ENCODE measurements at places on chromosomes 7 and 10.
A peak's percentile ranks its signal among the peaks of the same experiment; 100 is the strongest.

- DNase-seq, result no peak
Measured at GRCh38 chr10:21797984-21798765, 205.4 kb downstream of the DNAJC1 start.

DNA sequence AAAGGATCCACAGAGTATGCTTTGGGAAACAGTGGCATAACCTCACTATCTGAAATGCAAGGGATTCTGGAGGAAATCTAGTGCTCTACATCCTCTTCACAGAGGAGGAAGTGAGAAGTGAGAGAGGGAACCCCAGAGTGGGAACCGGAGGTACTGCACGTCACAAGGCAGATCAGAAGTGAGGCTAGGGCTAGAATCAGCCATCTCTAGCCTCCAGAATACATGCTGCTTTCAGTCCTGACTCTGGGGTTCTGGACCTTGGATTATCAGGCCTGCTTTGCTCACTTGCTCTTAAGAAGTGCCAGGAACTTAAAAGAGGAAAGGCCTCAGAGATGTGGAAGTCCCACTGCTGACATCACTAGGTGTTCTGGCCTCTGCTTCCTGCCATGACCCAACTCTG, 25.7 kb downstream of the ZNF503 start:
- DNase-seq, result no peak

GRCh38 chr10:75611993-75612372, 180.6 kb downstream of the LRMDA start:
- no peak for DNase-seq

DNA sequence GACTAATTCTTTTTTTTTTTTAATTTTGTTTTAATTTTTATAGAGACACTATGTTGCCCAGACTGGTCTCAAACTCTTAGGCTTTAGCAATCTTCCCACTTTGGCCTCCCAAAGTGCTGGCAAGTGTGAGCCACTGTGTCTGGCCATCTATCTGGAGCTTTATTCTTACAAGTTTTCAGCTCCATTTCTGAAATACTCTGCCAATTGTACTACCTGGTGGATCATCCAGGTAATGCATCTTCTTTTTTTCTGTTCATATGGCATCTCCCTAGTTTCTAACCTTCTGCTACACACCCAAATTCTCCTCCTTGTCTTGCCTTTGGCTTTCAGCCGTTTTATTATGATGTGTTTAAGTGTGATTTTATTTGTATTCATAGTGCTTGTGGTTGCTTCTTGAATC, 40.2 kb downstream of the ZNF365 start:
- no peak for DNase-seq

DNA sequence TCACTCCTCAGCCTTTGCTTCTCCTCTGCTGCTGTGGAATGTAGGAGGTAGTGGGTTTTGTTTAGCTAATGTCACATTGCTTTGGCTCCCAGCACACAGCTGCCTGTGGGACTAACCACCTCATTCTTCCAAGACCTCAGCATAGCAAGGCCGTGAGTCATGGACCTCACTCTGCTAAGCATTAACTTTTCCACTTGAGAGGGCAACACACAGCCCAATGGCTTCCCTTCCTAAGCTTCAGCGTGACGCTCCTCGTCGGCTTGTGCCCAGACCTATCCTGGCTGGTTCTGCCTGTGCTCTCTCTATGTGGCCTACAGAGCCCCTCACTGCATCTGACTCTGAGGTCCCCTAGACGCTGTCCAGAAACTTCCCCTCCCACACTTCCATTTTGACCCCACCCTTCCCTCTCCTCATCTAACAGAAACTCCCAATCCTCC, 23.3 kb downstream of the MYOF start:
- no peak for DNase-seq

DNA sequence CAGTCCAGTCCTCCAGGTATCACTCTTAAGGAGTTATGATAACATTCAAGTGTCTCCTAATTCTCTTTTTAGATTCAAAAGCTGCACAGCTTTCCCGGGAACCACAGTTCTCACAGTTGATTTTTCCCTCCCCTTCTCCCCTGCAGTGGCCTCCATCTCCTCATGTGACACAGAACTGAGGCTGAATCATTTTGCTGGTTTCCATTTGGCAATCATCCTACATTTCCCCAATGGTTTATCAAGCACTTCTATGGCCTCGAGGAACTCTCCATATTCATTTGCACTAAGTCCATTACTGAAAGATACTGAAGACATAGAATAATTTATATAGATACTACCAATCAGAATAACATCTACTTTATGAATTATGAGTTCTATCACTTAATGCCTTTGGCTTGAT, 484.9 kb downstream of the GPAM start:
- no peak for DNase-seq

GRCh38 chr7:109407756-109408155, 838.1 kb downstream of the DNAJB9 start:
- DNase-seq, result no peak

DNA sequence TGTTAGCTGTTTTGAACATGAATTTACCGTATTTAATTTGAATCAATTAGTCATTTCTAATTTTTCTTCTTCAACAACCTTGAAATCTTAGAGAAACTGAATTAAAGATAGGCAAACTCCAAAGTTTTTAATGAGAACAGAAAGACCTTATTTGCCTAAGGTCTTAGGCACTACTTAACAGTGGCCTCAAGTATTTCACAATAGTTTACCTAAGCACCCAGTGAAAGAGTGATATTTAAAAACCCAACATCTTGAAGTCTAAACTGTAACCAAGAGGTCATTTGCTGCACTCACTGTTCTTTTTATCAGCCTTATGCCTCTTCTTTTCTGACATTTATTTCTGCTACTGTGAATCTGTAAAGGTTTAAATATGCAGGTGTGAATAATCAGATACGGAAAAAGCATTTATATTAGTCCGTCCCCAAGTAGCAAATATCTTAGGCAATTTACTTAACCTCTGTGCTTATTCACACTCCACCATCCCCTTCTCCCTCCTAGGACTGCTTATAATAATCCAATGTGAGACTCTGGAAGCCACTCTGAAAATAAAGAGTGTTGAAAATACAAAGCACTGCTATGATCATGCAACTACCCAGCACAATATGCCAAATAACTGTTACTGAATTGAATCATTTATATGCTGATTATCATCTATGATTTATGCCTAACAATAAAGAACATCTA, 105.7 kb downstream of the ELAPOR2 start:
- DNase-seq, result no peak

DNA sequence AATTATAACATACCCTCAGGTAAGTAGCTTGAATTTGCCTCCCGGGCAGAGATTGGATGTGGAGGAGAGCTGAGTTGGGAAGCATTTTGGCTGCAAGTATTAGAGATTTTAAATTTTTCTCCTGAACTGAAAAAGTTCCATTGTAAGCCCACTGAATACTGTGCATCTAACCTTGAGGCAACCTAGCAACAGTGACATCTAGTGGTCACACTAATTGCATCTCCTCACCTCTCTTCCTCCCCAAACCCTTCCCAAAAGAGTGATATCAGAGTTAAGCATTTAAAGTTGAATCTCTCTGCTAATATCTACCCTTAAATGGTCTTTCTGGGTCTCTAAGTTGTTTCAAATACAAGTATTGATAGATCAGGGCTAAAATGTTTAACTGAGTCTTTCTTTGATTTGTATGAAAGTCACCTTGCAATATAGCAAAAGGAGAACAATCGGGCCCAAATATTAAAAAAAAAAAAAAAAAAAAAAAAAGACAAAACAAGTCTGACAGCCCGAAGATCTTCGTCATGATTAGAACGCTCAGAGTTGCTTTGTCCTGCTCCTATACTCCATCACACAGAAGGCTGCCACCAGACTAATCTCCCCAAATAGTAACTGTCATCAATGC, 40.4 kb upstream of the DLX5 start:
- DNase-seq, result peak; percentile 58

DNA sequence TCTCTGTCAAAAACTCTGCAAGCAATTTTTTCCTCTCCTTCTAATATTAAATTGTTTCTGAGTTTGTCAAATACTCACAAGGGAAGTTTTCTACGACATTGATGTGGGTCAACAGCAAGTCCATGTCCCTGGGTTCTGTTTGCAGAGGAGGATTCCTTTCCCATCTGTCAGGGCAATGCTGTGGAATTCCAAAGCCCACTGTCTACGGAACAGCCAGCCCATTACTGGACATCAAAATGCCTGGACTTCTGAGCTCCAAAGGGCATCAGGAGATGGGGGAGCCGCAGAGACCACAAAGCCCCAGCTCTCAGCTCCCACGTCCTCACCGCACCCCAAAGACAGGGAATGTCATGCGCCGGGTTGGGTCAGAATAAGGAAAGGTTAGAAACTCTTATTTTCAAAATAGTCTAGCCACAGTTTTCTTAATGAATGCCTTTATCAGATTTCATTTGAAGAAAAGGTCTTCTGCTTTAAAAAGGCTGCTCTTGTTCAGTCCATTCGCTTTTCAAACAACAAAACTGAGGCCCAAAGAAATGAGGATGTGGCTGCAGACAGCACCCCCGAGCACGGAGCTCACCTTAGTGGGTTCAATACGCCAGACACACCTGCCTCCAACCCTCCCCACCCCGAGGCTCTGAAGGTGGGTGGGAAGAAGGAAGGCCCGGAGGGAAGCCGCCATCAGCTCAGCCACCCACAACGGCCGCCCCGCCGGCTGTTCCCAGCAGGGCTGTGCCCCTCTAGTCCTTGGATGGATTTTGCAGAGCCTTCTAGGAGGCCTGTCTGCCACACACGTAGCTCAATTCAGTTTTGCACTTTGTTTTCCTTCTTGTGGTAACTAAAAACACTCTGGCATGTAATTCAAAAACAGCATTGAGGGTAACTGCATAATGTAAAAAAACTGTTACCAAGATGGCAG, 44.7 kb downstream of the PTPRN2 start:
- DNase-seq, result no peak

GRCh38 chr10:130805635-130806030, 505.9 kb downstream of the TCERG1L start:
- DNase-seq, result no peak

DNA sequence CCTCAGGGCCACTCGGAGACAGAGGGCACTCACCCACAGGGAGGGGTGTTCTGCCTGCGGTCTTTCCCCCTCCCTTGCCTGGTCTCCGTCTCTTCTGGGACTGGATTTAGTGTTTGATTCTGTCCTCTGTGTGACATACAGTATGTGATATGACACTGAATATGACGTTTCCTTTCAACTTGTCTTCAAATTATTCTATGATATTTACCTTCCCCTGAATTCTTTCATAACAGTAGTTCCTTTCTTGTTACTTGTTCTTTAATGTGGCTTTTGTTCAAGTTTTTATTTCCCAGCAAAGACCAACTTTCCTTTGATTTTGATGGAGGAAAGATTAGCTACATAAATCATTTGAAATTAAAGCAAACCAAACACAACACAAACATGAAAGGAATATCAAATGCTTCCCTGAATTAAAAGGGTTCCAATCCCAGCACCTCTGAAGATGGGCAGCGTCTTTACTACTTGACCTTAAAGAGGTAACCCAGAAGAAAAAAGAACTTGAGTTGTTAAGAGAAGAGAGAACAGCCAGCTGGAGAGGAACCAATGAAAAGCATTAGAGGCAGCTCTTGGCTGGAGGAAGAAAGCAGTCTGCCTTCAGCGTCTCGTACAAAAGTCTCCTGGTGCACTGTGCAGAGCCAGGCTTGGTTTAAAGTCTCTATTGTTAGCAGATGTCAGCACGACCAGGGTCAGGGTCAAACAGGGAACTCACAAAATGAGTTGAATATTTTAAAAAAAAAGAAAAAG, 18.3 kb upstream of the RHEB start:
- DNase-seq, result no peak

GRCh38 chr10:86770412-86770960, 14.1 kb downstream of the BMPR1A start:
- DNase-seq, result no peak

DNA sequence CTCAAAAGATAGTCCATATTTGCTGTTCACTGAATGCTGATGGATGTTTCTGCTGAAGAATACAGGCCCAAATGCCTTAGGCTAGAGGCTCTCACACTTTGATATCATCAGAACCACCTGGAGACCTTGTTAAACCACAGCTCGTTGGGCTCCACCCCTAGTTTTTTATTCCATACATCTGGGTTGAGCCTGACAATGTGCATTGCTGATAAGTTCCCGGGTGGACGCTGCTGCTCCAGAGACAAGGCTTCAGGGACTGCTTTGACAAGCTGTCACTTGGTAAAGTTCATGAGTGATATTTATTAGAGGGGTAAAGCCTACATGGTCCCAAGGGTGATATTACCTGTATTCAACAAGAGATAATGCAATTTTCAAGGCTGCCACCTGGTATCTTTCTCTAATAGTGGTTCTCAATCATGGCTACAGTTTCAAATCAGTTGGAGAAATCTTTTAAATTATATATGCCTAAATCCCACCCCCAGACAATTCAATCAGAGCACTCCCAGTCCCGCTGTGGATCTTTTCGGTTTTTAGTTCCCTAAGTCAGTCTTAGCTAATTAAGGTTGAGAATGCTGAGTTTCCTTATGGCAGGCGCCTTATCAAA, 107.1 kb upstream of the GSDME start:
- no peak for DNase-seq

GRCh38 chr10:110643653-110644597, at the start of gene RBM20:
TSS of gene RBM20 (plus strand) at chr10:110644336. CDS start at chr10:110644455, 119 bp downstream.
- no peak for DNase-seq

DNA sequence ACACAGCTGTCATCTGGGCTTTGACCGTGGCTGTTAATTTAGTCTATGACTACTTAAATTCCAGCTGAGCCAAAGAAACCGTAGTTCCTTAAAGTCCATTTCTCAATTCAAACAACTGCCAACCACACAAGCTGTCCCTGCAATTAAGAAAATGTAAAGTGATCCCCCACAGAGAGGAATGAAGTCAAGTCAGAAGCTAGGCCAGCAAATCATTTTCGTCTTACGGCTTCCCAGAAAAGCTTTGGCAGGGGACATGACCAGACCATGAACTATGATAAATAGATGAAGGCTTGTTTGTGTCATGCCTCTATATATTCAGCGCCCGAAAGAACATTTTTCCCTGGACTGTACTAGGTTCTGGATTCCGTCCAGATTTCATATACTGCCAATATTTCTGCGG, 54.6 kb downstream of the HACD1 start:
- no peak for DNase-seq

DNA sequence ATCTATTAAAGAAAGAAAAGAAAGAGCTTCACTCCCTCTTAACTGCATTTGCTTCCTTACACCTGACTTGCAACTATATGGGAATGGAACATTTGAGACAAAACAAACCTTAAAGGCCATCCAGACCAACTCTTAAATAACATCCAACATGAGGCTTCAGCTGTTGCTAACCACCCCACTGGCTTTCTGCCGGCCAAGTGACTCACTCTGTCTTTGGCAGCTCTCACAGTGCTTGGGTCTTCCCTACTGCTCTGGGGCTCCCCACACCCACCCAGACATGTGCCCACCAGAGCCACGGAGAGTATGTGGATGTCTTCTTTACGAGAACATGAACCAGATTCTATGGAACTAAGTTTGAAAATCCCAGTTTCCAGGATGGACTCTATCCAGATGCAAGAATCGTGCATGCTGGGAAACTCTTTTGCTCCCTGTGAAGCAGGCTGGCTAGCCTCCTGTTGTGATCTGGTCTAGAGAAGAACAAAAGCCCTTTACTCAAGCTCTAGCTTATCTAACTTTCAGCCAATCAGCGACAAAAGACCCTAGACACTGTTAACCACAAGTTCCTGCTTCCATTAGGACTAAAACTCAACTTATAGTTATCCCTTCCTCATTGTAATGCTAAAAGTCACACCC, 245.7 kb downstream of the TCERG1L start:
- no peak for DNase-seq
